ENCODE measurements at places on chromosomes 7 and 10.

DNA sequence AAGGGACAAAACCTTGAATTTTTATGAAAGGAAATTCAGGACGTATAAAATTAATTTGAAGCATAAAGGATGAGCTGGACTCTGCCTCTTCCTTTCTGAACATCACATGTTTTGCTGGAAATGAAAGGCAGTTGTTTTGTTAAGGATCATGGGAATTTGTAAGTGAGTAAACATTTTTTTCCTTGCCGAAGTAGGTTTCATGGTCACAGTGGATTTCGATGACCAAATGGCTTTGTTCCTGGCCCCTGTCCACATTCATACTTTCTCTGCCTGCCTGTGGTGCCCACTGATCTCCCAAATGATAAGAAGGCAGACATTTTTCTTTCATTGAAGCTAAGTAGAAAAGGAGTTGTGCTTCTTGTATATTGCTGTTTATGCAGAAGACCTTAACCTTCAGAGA lies 104.2 kb downstream of the ARID5B start:
- no peak for DNase-seq

- DNase-seq: no peak
Measured at GRCh38 chr10:74704629-74705357, 121.6 kb upstream of the KAT6B start.

GRCh38 chr10:72688208-72688651 lies 3.7 kb upstream of the MCU start:
- DNase-seq: no peak

DNA sequence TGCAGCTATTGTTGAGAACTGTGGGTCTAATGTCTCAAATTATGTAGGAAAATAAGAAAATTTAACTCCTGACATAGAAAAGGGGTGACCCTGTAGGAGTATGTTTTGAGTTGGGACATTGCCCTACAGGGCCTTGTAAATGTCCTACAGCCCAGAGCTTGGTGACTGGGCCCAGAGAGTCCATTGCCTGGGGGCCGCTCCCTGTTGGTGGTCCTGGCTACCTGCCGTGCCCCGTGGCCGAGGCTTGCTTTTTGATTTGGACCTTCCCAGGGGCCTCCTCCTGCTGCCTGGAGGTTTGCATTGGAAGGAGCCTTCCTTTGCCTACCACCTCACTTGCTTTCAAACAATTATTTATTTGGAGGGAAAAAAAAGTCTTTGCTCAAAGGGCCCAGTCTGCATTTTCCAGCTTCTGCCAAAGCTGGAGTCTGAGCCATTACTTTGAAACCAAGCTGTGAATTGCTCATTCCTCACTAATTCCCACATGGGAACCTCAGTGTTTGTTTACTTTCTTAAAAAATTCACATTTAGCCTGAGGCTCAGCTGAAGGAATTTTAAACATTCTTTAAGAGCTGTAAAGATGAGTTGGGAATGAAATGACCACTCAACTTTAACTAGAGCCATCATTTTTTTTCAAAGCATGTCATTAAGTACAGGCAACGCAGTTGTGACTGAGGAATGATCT lies 355.0 kb downstream of the GLRX3 start:
- no peak for DNase-seq

- DNase-seq: no peak
Measured at GRCh38 chr7:72492461-72493065, 80.4 kb upstream of the CALN1 start.

DNA sequence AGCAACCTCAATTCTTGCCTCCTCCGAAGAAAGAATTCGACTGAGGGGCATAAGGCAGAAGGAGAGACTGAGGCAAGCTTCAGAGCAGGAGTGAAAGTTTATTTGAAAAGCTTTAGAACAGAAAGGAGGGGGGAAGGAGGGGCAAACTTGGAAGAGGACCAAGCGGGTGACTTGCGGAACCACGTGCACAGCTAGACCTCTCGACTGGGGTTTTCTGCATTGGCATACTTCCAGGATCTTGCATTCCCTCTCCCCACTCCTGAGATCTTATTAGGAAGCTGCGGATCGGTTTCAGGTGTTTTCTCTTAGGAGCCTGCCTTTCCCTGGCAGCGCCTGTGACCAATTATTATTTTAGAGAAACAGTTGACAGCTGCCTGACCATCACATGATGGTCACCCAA lies 20.3 kb upstream of the CPXM2 start:
- DNase-seq: peak; percentile 71

- DNase-seq: no peak
Measured at GRCh38 chr7:5596046-5596895, 172.6 kb upstream of the TNRC18 start.

GRCh38 chr10:108443636-108444035 lies 1279.1 kb upstream of the SORCS1 start:
- DNase-seq: no peak

GRCh38 chr10:126434235-126434634 lies 46.0 kb upstream of the ADAM12 start:
- DNase-seq: no peak

DNA sequence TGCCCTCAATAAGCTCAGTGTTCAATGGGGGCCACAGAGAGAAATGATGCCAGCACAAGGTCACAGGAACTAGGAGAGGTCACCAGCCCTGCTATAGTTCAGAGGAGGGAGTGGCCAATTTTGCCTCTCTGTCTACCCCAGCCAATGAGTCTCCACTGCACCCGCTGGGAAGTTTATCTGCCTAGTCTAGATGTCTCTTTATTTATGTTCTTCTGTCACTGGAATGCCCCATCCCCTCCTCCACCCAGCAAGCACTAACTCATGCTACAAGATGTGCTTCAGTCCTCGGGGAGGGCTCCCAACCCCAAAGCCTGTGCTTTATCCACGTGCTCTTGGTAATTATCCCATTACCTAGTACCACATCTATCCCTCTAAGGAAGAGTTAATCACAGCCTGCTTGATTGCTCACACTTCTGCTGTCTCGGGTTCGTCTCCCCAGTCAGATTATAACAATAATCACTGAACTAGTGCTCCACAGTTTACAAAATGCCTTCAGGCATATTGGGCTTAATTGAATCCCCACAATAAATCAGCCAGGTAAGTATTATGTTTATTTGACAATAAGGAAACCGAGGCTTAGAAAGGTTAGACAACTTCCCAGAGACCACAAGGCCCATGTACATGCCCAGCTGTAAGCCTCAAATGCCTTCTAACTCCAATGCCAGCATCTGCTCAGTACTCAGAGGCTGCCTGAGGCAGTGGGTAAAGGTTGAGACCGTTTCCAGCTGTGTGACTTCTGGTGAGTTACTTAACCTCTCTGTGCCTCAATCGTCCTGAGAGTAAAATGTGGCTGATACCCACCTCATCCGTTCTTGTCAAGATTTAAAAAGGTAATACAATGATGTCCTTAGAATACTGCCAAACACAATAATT lies 3.9 kb downstream of the HIP1 start:
- DNase-seq: no peak

- DNase-seq: no peak
Measured at GRCh38 chr10:24685958-24686540, 37.6 kb downstream of the ARHGAP21 start.

- no peak for DNase-seq
Measured at GRCh38 chr10:24488631-24489030, 235.1 kb downstream of the ARHGAP21 start.

DNA sequence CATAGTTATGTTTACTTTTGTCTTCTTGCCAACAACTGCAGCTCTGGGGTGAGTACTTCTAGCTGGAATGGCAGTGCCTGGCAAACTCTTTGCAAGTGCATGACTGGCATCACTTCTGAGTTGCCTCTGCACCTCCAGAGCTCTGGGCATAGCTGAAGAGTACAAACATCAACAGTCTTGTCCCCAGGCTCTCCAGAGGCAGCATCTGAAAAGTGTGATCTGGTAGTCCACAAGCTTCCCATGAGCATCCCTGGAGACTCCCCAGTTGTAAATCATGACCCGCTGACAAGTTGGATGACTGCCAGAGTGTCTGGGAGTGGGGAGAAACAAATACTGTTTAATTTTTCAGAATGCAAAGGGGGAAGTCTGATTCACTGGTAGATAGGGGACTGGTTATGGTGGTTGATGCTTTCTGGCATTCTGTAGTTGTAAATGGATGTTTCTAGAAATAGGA lies 138.9 kb upstream of the CDK13 start:
- DNase-seq: no peak

GRCh38 chr10:106513352-106513771 lies 651.1 kb downstream of the SORCS1 start:
- no peak for DNase-seq

DNA sequence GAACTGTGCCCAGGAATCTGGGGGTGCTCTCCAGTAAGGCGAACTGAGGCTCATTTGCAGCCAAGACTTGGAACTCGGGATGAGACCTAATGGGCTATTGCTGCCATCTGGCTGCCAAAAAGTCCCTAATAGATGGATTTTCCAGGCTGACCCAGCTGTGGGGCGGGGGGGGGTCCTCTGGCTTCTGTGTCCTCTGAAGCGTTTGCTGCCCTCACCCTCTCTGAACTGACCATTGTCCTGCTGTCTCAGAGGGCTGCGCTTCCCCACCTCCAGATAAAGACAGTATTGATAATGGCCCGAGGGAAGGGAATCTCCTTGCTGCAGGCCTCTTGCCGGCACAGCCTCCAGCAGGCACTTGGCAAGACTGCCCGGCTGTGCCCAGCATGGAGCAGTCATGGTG lies 46.6 kb downstream of the CLEC2L start:
- no peak for DNase-seq

DNA sequence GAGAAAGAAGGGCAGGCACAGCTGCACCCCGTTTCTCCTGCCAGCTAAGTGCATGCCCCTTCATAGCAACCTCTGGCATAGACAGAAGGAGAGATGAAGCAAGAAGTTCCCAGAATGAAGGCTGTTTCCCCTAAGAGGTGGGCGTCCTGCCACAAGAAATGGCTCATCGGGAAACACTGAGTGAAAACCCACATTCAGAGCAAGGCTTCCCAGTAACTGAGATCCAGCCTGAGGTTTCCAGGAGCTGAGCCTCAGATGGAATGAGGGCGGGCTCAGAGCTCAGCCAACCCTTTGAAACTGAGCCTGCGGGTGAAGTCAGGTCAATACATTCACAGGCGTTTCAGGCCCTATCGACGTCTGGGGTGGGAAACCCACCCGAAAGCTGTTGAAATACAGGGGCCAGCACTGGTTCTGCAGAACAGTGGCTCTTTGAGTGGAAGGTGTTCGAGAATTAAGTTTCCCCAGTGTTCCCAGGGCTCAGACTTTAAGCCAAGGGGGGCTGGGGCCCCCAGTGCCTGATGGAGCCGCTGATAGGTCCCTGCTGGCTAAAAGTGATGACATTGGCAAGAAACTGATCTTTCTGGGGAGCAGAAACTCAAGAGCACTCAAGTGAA lies 510.2 kb downstream of the RPS24 start:
- no peak for DNase-seq

GRCh38 chr7:15783987-15784693 lies 97.7 kb upstream of the MEOX2 start:
- DNase-seq: no peak

GRCh38 chr10:112232670-112233069 lies 49.1 kb upstream of the GPAM start:
- DNase-seq: no peak

DNA sequence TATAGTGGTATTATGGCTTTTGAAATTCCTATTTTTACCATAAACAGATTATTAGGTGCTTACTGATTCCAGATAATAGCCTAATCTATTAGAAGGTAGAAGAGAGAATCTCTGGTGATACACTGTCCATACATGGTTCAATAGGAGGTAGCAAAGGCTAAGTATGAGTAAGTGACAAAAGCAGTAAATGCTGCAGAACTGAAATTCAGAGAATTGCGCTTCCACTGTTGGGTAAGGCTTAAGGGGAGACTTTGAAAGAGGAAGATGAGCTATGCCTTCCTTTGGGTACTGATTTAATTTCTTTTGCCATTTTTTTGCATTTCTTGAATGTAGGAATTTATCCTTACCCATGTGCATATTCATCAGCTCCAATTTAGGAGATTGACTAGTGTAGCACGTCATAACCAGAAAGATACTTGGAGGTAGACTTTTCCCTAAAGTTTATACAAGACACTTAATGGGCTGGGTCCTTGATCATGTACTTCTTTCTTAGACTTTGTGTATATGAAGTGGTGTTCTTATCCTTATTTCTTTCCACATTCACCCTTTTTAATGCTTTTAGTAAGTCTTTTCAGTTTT lies 15.3 kb downstream of the MKLN1 start:
- no peak for DNase-seq

DNA sequence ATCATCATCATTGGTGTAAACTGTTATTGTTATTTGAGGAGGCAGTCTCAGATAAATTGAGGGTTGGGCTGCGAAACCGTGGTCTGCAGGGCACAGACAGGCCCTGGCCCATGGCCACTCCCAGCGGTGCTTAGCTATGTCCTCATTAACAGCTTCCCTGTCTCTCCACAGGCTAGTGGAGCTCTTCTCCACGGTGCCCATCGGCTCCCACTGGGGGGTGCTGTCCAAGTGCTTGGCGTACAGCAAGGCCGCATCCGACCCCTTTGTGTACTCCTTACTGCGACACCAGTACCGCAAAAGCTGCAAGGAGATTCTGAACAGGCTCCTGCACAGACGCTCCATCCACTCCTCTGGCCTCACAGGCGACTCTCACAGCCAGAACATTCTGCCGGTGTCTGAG lies 21.6 kb downstream of the GPR26 start:
- DNase-seq: no peak

- peak; percentile 13 for DNase-seq
Measured at GRCh38 chr10:3395458-3395861, 222.9 kb upstream of the PITRM1 start.

DNA sequence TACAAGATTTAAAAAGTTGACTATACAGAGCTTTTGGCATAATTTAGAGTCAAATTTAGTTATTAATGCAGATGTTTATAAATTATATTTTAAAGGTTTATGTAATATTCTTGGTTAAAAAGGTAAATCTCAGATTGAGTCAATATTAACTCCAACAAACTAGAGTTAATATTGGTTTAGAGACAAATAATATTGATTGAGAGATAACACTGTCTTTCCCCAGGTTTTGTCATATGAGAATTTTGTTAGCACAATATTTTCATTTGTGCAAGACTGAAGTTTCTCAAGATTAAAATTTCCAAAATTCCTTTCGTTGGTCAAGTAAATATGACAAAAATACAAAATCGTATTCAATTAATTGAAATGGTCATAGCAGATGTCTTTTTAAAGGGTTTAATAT lies 12.9 kb upstream of the AKR1D1 start:
- DNase-seq: no peak

GRCh38 chr10:102645741-102646609 lies 1.7 kb downstream of the TRIM8 start:
- DNase-seq: peak; percentile 18

DNA sequence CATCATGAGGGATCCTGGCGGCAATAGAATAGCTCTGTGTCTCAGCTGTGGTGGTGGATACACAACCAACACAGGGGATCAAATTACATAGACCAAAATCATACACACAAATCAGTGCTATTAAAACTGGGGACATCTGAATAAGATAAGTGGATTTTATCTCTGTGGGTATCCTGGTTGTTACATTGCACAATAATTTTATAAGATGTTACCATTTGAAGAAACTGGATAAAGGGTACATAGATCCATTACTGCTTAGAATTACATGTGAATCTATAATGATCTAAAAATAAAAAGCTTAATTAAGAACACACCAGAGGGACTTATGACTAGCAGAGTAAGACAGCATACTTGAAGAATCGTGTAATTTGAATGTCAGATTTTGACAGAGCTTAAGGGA lies 8.2 kb upstream of the FAM3C start:
- no peak for DNase-seq

Measured in NCI-H2107 (cell line).